ENCODE measurements at places on chromosomes 12 and 14.

- no peak for DNase-seq
These were observed 73.7 kb upstream of the CISTR start for GRCh38 chr12:53825246-53826081.

GRCh38 chr12:80576641-80577418, 130.6 kb upstream of the MYF6 start:
- no peak for DNase-seq

DNA sequence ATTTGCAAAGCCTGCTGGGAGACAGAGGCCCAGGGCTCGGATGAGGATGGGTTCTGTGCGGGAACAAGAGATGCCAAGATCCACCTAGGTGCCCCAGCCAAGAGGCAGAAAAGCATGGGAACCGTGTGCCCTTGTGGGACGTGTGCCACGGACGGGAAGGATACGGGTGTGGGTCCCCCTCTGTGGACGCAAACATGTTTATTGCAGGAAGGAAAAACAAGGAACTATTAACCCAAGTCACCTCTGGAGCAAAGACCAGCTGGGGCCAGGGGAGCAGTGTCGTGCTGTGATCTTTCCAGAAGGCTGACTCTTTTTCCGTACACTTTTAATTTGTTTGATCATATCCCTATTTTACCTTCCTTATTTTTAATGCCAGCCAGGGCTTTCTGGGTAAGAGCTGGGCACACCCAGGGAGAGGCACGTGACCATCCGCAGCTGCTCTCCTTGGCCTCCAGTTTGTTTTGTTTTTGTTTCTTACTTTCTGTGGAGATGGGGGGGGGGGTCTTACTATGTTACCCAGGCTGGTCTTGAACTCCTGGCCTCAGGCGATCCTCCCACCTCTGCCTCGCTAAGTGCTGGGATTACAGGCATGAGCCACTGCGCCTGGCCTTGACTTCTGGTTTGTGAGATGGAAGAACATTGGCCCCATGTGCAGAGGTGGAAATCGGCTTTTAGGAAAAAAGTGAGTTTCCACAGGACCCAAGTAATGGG, 20.7 kb downstream of the SCARB1 start:
- DNase-seq, result no peak

- DNase-seq, result no peak
These were observed 77.6 kb upstream of the PRKD1 start for GRCh38 chr14:30005114-30005808.

- no peak for DNase-seq
These were observed 16.4 kb downstream of the TMEM63C start for GRCh38 chr14:77197988-77198387.

All from effector CD4-positive, alpha-beta T cell (primary cell).